Lower leg skin (tissue), 4 donors: ENCODE measurements at places on chromosomes 2 and 18. TPM values are rescaled to one million over a fixed set of nuclear protein-coding genes. Genes with fewer than 3 reads are reported as not detected.
A peak's percentile ranks its signal among the peaks of the same experiment; 100 is the strongest.

The FARSB gene
- 11.3 TPM for total RNA-seq

DNA sequence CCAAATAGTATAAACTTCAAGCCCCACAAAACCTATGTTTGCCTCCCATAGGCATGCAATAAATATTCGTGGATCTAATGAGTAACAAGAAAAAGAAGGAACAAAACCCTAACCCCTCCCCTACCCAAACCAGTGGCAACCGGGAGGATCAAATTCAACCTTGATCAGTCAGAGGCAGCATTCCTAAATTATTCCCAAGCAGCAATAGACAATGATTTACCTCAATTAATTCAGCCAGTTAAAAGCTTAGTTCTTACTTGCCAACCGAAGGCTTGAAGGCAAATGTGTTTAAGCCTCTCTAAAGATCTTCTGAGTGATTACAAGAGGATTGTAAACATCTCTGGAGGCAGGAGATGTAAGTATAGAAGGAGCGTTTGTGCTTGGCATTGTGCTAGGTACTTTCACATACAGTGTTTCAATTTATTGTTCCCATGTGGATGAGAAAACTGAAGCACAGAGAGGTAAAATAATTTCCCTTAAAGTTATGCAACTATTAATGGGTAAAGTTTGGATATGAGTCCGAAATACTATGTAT is 197.7 kb downstream of the MTX2 start:
- no peak for DNase-seq

- DNase-seq: no peak
Measured at GRCh38 chr18:67080601-67081000, 435.9 kb downstream of the DSEL start.

The ONECUT2 gene
- total RNA-seq: not detected

The PAIP2B gene
- total RNA-seq: 24.2 TPM

DNA sequence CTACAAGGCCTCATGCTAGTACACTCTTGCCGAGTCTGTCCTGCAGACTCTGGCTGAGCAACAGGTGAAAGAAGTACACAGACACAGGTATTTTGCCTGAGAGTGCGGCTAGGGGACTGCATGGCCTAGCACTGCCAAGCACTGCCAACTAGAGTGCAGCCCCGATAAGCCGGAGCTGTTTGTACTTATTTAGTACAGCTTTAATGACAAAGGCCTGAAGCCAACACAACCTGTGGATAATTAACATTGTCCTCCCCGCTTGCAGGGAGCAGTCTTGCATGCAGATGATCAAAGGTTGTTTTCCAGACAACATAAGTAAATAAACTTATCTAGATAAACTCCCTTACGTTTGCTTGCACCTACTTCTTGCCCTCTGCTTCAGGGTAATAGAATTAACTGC is 63.7 kb upstream of the MMADHC start:
- DNase-seq: no peak

- DNase-seq: no peak
Measured at GRCh38 chr2:43155851-43156411, 70.5 kb downstream of the ZFP36L2 start.

GRCh38 chr2:227846831-227847230 is 24.6 kb upstream of the DAW1 start:
- no peak for DNase-seq

GRCh38 chr2:41718705-41719104 is 329.1 kb upstream of the PKDCC start:
- no peak for DNase-seq

- DNase-seq: no peak
Measured at GRCh38 chr2:121061633-121062032, 223.4 kb downstream of the TFCP2L1 start.

GRCh38 chr2:124566518-124566970 is 541.5 kb downstream of the CNTNAP5 start:
- no peak for DNase-seq

The NEB gene
- total RNA-seq: 7.7 TPM

DNA sequence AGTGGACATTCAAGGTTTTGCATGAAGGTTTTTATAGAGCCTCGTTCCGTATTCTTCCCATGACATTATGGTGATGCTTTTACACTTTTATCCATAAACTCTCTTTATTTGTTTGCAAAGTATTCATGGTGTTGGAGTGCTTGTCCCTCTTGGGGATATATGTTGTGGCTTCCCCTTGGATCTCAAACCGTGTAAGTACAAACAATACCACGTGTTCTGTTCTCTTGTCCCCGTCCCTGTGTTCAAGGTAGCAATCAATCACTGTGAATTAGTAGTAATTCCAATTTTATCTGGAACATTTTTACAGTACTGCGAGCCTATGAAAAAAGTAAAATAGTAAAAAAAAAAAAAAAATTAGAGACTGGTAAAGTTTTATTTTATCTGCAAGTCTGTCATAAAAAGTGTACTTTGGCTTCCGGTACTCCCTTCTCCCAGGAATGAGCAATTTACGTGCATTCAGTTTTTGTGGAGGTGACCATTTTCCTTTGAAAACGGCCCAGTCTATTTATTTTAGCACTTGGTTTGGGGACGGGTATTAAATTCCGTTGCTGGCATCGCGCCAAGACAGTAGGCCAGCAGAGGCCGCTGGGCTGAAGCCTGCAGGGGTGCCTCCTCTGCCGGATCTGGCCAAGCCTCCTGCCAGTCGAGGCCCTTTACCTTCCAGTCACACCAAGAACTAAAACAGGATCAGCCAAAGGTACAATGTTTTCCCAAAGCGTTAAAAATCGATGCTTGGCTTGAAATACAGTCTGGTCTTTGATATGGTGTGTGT is 175.7 kb downstream of the SOCS6 start:
- DNase-seq: peak; percentile 35

- DNase-seq: no peak
Measured at GRCh38 chr18:3798032-3798431, 348.1 kb downstream of the TGIF1 start.

The C2orf80 gene
- not detected for total RNA-seq

GRCh38 chr2:17719562-17720371 is 33.8 kb downstream of the SMC6 start:
- DNase-seq: no peak

DNA sequence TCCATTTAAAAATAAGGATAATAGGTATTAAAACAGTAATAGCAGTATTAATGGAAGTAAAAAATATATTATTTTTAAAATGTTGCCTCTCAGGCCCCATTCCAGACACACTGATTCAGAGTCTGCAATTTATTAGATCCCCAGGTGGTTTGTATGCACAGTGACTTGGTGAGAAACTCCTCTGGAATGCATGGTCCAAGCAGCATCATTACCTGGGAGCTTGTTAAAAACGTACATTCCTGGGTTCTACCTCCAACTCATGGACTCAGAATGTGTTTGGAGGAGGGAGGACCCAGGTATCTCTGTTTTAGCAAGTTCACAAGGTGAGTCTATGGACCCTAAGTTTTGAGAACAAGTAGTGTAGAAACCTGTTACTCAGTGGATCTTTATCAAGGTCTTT is 95.6 kb downstream of the ITGA4 start:
- DNase-seq: no peak

- DNase-seq: no peak
Measured at GRCh38 chr2:142769761-142770160, 107.7 kb upstream of the KYNU start.

GRCh38 chr18:66826211-66826610 is 222.3 kb upstream of the CDH19 start:
- no peak for DNase-seq

DNA sequence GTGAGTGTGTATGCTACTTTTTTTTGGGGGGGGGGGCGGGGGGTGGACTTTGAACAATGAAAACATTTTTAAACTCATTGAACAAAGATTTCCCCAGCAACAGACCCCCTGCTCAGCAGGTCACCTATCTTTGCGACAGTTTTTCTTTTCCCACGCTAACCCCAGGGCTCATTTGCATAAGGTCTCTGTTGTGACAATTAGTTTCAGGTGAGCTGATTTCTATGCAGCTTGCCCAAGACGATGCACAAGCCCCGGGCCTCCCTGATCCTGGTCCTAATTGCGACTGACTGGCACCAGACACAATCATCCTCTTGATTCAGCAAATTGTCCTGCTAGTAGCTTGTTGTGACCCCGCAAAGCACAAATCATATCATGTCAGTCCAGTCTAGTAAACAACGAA is 40.3 kb downstream of the ZEB2 start:
- DNase-seq: no peak

GRCh38 chr2:69554981-69555380 is 88.6 kb downstream of the AAK1 start:
- DNase-seq: no peak

DNA sequence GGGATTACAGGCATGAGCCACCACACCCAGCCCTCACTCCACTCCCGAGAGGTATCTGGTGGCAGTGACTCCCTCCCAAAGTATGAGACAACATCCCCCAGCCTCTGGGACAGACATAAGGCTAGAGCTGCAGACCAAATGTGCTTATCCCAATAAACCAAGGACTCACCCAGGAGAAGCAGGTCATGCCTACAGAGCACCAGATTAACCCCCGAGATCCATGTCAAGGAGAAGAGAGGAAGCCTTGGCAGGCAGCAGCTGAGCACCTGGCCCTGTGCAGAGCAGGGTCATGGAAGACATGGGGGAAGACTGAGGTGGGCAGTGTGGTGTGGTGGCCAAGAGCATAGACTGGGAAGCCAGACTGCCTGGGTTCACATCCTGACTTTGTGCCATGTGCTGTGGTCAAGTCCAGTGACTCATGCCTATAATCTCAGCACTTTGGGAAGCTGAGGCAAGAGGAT is 7.2 kb downstream of the RAB11FIP5 start:
- no peak for DNase-seq

- DNase-seq: no peak
Measured at GRCh38 chr2:107576991-107577390, 249.7 kb upstream of the RGPD4 start.

The CLEC4F gene
- total RNA-seq: 0.64 TPM

The ITPRIPL1 gene
- 3.1 TPM for total RNA-seq

- DNase-seq: no peak
Measured at GRCh38 chr18:66707473-66707872, 103.6 kb upstream of the CDH19 start.

DNA sequence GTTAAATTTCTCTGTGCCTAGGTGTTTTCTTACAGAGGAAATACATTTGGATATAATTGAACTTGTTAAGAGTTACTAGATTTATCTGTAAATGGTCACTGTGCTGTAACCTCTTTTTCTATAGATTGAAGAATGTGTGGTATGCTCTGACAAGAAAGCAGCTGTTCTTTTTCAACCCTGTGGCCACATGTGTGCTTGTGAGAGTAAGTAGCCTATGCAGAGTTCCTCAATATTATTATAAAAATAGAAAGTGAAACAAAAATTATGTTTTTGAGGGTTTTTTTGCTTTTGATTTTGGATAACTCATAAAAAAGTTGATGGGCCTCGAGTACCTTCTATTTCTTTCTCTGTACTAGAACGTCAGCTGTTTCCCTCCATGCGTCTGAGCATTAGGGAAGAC is 112.4 kb downstream of the MIB1 start:
- DNase-seq: no peak

The RND3 gene
- 45.3 TPM for total RNA-seq

DNA sequence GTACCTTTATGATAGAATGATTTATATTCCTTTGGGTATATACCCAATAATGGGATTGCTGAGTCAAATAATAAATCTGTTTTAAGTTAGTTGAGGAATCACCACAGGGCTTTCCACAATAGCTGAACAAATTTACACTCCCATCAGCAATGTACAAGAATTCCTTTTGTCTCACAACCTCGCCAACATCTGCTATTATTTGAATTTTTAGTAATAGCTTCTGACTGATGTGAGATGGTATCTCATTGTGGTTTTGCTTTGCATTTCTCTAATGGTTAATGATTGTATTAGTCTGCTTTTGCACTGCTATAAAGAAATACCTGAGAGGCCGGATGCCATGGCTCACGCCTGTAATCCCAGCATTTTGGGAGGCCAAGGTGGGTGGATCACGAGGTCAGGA is 1387.6 kb upstream of the ACVR2A start:
- no peak for DNase-seq

The CERKL gene
- total RNA-seq: not detected

- DNase-seq: peak; percentile 81
Measured at GRCh38 chr2:23452853-23453420, 68.0 kb downstream of the KLHL29 start.

The L3MBTL4 gene
- total RNA-seq: 11.9 TPM

GRCh38 chr2:36359067-36359466 is 3.5 kb downstream of the CRIM1 start:
- DNase-seq: no peak

DNA sequence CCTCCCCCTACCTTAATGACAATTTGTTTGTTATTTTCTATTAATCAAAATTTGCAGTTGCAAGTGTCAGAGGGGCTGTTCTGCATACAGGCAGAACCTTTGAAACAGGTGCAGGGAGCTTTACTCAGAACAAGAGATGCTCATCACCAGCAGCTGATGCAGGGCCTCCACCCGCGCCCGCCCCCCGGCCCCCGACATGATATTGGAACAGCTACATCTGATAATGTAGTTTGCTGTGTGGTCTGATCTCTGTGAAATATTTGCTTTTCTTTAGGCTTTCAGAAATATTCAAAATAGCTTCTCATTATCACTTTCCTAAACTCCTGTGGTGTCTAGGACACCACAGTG is 130.0 kb downstream of the PRKCE start:
- no peak for DNase-seq

The ARMC9 gene
- 4.4 TPM for total RNA-seq

DNA sequence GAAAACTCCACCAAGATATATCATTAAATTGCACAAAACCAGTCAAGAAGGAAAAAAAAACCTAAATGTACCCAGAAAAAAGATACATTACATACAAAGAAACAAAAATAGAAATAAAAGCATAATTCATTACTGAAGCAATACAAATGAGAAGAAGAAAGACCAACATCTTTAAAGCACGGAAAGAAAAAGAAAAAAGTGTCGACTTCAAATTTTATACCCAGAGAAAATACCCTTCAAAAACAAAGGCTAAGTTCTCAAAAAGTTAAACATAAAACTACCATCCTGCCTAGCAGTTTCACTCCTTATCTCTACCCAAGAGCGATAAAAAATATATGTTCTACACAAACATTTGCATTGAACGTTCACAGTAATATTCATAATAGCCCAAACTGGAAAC is 82.0 kb downstream of the ATAD2B start:
- DNase-seq: no peak
